ENCODE measurements at places on chromosomes 16 and 17. TPM values are rescaled to one million over a fixed set of nuclear protein-coding genes. Genes with fewer than 3 reads are reported as not detected.
A peak's percentile ranks its signal among the peaks of the same experiment; 100 is the strongest.

- peaks cover 59% of the 10 kb centered on the region for H3K36me3 ChIP-seq
- DNase-seq = no peak
- H3K4me3 ChIP-seq = no peak overlapping the region
- H3K4me1 ChIP-seq = no peaks in the 10 kb centered on the region
- H3K27me3 ChIP-seq = no peaks in the 10 kb centered on the region
Observed at GRCh38 chr16:14232106-14232864, 161.2 kb downstream of the MRTFB start.

Gene MMP2
- 125 TPM for total RNA-seq

DNA sequence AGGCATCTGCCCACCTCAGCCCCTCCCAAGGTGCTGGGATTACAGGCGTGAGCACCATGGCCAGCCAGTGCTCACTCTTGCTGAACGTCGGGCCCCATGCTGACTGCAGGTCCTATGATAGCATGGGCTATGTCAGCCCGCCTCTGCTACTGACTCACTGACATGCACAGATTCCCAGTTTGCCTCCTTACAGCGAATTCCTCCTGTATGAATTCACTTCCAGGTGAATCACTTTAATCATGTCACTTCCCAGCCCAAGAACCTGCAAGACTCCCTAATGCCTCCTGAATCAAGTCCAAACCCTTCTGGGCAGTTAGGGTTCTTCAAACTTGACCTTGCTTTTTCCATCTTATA lies 16.1 kb upstream of the UBTF start:
- DNase-seq = no peak
- no peaks in the 10 kb centered on the region for H3K27me3 ChIP-seq
- no peak overlapping the region for H3K27ac ChIP-seq
- H3K4me1 ChIP-seq = peaks cover 15% of the 10 kb centered on the region

Gene ABCA8
- total RNA-seq = 25.0 TPM

GRCh38 chr16:57091975-57092785 lies at the start of gene CPNE2:
Gene CPNE2, plus strand, starts transcription at chr16:57092583. Its CDS starts 18,160 bp downstream, at chr16:57110743.
- peaks cover 30% of the 10 kb centered on the region for H3K4me1 ChIP-seq
- H3K27me3 ChIP-seq = no peaks in the 10 kb centered on the region
- peak within 1 kb of the TSS; percentile 87 for H3K4me3 ChIP-seq
